ENCODE measurements at places on chromosomes 16 and 17.

- no peak for DNase-seq
Measured at GRCh38 chr16:27103954-27104353, 37.2 kb downstream of the C16orf82 start.

GRCh38 chr16:81492311-81492761 is 47.7 kb downstream of the CMIP start:
- DNase-seq = no peak

DNA sequence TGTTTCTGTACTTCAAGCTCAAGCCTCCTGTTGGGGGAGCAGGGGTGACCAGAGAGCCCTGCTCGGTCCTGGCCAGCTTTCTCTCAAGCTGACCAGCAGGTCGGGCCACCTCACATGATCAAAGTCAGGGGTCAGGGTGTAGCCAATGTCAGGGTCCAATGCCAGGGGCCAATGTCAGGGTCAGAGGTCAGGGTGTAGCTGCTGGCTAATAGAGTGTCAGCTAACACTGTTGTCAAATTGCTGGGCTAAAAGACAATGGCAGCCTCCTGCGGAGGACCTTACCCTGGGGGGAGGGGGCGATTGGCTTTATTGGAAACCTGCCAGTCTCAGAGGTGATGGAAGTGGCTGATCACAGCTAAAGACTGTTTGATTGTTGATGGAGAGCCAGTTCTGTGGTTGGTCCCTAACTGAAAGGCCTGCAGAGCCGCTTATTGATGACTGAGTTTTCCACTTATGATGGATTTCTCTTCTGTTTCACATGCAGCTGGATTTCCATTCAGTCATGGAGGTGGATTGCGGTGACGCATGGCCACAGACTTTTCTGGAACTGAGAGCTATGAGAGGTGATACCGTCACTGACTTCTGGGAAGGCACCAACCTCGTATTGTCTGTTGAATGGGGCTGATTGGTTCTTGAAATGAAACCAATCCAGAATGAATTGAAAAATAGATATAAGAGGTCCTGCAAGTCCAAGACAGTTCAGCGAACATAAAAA is 97.4 kb upstream of the ZFHX3 start:
- no peak for DNase-seq

DNA sequence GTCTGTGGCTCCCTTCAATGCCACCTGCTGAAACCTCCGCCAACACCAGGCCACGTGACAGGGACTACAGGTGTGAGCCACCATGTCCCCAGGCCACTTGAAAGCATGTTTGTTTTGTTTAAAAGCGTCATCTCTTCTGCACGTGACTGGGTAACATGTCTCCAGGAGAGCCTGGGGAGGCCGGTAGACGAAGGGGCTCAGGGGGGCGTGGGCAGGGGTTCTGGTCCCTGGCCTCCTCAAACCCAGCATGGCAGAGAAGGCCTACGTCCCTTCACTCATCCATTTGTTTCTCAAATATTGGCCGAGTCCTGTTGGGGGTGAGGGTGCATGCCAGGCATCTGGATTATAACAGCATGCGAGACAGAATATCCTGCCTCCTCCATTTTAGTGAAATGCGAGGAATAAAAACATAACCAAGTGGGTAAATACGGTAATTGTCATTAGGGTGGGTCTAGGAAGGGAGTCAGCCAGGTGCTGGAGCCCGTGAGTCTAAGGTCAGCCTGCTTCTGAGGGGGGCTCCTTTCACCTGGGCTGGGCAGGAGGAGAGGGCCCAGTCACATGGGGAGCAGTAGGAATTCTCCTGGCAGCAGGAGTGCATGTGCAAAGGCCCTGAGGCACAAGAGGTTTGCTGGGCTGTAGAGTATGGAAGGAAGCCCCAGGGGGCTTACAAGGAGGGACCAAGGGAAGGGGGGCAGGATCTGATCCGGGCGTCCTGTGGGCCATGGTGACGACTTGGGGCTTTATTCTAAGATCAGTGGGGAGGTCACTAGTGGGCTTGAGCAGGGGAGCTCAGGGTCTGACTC is 26.8 kb upstream of the CIBAR2 start:
- DNase-seq = no peak

DNA sequence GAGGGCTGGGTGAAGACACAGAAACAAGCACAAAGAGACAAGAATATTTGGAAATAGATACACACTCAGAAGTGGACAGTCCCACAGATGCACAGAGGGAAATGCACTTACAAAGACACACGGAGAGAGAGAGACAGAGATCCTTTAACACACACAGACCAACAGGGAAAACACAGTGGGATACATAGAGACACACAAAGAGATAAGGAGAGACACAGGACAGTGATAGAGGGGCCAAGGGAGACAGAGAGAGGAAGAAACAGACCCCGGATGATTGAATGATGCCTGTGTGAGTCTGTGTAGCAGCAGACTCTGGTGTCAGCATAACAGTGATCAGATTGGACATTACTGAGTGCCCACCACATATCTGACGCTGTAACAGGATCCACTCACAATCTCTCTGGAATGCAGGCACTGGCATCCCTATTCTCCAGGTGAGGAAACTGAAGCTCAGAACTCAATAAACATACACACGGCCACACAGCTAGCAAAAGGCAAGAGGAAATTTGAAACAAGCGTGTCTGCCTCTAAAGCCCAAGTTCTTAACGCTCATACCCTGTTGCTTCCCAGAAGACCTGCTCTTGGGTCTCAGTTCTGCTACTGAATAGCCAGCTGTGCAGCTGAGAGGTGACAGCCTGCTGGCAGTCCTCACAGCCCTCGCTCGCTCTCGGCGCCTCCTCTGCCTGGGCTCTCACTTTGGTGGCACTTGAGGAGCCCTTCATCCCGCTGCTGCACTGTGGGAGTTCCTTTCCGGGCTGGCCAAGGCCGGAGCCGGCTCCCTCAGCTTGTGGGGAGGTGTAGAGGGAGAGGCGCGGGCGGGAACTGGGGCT is 186.3 kb upstream of the NLRP1 start:
- no peak for DNase-seq

DNA sequence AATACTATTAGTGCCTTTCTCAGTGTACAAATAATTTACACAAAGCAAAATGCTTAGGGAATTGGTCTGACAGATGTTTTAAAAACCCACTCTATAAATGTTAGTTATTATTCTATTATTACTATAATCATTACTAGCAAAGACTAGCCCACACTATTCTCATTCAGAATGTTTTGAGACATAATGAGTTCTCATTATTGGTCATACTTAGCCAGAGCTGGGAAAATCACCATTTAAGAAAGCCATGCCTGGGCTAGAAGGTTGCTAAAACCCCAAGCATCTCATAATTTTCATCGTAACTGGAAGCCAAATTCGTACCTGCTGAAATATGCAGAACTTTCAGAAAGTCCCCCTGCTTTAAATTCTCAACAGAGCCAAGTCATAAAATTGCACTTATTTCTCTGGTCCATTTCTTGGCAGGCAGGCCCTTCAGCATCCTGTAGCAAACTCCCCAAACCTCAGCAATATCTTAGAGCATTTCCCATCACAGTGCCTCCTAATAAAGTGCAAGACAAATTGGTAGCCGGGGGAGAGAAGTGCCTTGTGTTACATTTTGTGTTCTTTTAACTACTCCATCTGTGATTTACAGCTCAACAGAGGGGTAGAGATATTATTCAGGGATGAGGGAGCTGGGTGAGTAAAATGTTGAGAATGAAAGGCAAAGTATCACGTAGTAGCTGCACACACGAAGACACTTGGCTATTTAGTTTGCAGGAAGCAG is 79.8 kb upstream of the ADAMTS18 start:
- DNase-seq = no peak

DNA sequence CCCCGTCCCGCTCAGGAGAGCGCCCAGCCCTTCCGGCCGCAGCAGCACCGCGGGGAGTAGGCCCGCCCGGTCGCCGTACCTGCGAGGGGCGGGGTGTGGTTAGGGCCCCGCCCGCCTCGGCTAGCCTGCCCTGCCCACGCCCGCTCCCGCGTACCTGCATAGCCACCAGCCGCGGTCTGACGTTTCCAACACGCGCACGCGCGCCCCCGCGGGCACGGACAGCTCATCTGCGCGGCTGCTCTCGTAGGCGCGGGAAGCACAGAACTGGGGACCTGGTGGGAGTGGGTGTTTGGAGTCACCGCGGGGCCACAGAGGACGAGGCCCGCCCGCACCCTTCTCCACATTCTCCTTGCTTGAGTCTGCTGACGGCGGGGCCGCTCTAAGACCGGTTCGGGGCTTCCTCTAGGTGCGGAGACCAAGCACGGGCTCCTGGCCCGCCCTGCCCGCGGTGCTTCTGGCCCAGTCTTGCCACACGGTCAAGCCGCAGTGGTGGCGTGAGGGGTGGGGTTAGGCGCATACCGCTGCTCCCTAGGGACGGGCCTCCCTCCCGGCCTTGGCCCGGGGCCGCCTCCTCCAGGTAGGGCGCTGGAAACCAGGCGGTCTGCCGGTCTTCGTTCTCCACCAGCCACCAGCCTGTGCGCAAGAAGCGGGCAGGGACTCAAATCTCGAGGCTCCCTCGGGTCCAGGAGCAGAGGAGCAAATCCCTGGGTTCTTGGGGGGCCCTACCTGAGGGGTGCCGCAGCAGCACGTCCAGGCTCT is 1.8 kb downstream of the NOXO1 start:
- no peak for DNase-seq

GRCh38 chr17:36151891-36152638 is 24.4 kb downstream of the TBC1D3B start:
- no peak for DNase-seq

GRCh38 chr17:27217631-27218030 is 76.3 kb upstream of the WSB1 start:
- no peak for DNase-seq

GRCh38 chr17:13051915-13052314 is 34.1 kb upstream of the ELAC2 start:
- DNase-seq = no peak

DNA sequence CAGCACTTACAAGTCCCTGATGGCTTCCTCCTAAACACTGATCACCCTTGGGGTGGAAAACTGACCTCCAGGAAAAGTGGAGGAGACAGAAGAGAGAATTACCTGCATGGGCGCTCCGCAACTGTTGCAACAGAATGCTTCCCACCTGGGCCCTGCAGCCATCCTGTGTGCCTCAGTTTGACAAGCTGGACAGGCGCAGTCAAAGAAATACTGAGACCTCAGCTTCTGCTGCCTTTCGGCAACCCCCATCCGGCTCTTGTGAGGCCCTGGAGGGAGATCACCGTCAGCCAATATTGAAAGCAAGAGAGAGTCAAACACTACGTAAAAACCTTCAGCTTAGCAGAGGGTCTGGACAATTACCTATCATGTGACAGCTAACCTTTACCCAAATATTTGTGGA is 24.8 kb downstream of the SERPINF1 start:
- no peak for DNase-seq

DNA sequence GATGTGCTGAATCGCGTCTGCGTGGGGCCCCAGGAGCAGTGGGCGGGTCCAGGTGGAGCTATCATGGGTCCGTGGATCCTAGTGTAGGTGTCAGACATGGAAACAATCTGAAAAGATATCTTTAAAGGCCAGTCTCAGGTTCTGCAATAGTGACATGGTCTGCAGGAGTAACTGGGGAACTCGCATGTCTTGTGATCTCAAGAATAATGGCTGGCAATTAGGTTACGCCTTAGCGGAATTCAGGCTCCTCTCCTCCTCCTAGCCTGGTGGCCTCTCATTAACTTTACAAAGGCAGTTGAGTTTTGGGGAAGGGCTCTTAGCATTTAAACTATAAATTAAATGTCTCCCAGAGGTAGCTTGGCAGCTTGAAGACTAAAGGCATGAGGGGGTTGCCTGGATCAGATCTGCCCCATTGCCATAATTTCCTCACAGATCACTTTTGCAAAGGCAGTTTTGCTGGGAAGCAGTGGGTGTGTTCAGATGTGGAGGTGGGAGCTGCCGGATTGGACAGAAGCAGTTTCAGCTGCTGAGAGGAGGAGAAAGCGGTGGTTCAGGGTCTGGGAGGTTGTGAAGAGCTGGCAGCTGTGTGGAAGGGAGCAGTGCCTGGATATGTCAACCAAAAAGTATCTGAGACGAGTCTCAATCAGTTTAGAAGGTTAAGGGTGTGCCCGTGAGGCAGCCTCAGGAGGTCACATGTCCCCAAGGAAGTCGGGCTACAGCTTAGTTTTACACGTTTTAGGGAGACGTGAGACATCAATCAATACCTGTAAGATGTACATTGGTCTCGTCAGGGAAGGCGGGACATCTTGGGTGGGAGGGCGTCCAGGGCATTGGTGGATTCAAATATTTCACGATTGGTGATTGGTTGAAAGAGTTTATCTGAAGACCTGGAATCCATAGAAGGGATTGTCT is 2.7 kb downstream of the TBCD start:
- DNase-seq = no peak

- DNase-seq = no peak
Measured at GRCh38 chr16:53755026-53755910, 51.3 kb downstream of the FTO start.

DNA sequence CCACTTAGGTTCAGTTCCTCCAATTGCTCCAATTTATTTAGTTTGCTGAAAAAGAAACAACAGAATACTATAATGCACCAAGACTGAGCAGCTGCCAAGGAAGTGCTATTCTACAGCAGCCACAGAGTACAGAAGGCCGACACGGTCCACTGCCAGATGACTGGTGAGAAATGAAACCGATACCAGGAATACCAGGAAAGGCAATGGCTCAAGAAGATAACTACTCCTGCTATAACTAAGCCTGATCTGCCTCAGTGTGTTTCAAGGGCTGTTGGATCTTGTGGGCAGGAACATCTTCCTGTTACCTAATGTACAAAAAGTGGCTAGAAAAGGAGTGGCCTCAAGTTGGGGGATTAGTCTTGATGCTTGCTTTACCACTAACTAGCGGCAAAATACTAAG is 32.8 kb downstream of the MARVELD3 start:
- DNase-seq = no peak

DNA sequence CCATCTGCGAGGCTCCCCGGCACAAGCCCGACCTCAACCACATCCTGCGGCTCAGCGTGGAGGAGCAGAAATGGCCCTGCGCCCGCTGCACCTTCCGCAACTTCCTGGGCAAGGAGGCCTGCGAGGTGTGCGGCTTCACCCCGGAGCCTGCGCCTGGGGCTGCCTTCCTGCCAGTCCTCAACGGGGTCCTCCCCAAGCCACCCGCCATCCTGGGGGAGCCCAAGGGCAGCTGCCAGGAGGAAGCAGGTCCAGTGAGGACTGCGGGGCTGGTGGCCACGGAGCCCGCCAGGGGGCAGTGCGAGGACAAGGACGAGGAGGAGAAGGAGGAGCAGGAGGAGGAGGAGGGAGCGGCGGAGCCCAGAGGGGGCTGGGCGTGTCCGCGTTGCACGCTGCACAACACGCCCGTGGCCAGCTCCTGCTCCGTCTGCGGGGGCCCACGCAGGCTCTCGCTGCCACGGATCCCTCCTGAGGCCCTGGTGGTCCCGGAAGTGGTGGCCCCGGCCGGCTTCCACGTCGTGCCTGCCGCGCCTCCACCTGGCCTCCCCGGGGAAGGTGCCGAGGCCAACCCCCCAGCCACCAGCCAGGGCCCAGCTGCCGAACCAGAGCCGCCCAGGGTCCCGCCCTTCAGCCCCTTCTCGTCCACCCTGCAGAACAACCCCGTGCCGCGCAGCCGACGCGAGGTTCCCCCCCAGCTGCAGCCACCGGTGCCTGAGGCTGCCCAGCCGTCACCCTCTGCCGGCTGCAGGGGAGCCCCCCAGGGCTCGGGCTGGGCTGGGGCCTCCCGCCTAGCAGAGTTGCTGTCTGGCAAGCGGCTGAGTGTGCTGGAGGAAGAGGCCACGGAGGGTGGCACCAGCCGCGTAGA is 13.1 kb upstream of the PRR35 start:
- DNase-seq = no peak

Measured in nucleus accumbens (tissue), 56 donors.